Endodermal cell (in vitro differentiated cells): ENCODE measurements at places on chromosomes 1 and 21. TPM values are rescaled to one million over a fixed set of nuclear protein-coding genes. Genes with fewer than 3 reads are reported as not detected.

- no peak for DNase-seq
These were observed 727.7 kb downstream of the USP25 start for GRCh38 chr21:16457498-16457897.

GRCh38 chr1:109112056-109112651 lies 1.8 kb upstream of the ELAPOR1 start:
- DNase-seq: no peak

The LMX1A gene
- total RNA-seq: 1.6 and 3.8 TPM in 2 replicates

GRCh38 chr1:59697150-59697800 lies 117.5 kb upstream of the HOOK1 start:
- no peak for DNase-seq

The SPRR3 gene
- total RNA-seq: 0.27 TPM in 1 of 2 replicates, not detected in the other

GRCh38 chr21:45407629-45408247 lies 2.8 kb downstream of the COL18A1 start:
- DNase-seq: peak; percentile 73

- peak; percentile 88 for DNase-seq
These were observed at the start of gene HECTD3 for GRCh38 chr1:45010855-45011811. TSS of gene HECTD3 (minus strand) at chr1:45011324. CDS start at chr1:45011257, 67 bp downstream.

The ZNF672 gene
- 17.4 to 49.6 TPM (median 40.5 TPM) in 3 replicates for total RNA-seq

- DNase-seq: no peak
These were observed 60.8 kb upstream of the RALGPS2 start for GRCh38 chr1:178664278-178664677.

- DNase-seq: no peak
These were observed 13.1 kb downstream of the C1orf115 start for GRCh38 chr1:220703305-220703704.

DNA sequence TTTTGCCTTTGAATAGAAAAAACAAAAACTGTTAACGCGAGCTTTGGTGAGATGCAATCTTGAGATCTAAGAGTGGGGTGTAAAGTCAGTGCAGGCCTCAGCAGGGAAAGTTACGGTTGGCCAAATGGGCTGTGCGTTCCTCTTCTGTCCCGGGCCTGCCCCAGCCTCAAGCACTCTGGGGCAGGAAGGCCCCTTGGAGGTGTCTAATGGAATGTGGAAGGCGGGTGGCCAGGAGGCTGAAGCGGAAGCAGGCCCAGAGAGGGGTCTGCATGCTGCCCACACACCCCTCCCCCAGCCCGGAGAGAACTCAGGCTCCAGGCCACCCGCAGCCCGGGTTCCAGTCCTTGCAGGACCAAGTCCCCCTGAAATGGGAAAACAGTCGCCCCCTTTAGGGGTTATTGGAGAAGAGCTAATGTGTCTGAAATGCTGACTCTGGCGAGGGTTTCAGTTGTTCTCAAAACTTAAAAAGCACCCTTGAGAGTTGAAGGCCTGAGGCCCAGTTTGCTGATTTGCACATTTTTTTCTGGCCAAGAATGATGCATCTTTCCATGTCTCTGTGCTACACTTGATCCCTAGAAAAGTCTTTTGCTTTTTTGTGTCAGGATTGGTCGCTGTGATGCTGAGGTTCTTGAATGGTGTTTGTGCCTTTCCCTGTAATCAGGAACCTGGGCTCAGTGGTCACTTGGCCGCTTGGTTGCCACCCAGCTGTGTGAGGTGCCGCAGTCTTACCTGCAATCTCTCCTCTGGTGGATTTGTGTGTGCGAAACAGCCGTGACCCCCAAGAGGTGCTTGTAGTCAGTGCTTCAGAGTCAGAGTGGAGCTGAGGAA lies 2.0 kb downstream of the COL18A1 start:
- DNase-seq: peak; percentile 91

The C8B gene
- total RNA-seq: not detected in 3 replicates

The MYBPH gene
- not detected in 2 replicates for total RNA-seq

- no peak for DNase-seq
These were observed 124.2 kb upstream of the LYPLAL1 start for GRCh38 chr1:219049501-219049900.

- DNase-seq: peak; percentile 63
These were observed 247.6 kb downstream of the KCNJ6 start for GRCh38 chr21:37668462-37669239.

- peak; percentile 99 for DNase-seq
These were observed 8.1 kb upstream of the TRAF3IP3 start for GRCh38 chr1:209747580-209748262.

The INAVA gene
- 36.2 to 61.5 TPM (median 58.5 TPM) in 3 replicates for total RNA-seq

The F13B gene
- not detected in 2 replicates for total RNA-seq

GRCh38 chr1:218219460-218219859 lies 65.6 kb upstream of the RRP15 start:
- DNase-seq: no peak

The AIRE gene
- 1.2 to 4.0 TPM (median 1.2 TPM) in 3 replicates for total RNA-seq

The PYHIN1 gene
- not detected in 3 replicates for total RNA-seq

The ABCA4 gene
- total RNA-seq: 1.7 and 2.2 TPM in 2 replicates

DNA sequence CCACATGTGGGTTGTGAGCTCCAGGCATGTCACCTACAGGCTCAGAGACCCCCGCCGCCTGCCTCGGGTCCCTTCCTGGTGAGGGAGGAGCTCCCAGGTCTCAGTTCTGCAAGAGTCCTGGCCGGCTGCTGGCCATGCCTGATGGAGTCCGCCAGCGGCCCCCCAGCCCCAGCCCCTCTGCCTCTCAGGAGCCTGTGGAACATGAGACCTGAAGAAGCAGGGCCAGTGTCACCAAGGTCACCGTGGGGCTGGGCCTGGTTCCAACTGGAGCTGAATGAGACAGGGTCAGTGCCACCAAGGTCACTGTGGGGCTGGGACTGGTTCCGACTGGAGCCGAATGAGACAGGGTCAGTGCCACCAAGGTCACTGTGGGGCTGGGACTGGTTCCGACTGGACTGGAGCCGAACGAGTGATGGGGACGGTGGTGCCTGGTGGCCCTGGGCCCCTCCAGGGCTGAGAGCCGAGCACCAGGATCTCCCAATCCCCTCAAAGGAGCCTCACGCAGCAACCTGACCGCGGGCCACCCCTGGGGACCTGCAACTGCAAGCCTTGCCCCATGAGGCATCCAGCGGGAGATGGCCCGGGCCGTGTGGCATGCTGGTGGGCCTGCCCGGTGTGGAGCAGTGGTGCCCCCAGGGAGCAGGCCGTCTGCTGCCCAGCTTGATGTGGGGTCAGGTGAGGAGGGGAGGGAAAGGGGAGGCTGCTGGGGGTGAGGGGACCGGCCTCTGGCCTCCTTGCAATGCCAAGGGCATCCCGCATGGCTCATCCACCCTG lies 14.5 kb upstream of the PTTG1IP start:
- peak; percentile 36 for DNase-seq

DNA sequence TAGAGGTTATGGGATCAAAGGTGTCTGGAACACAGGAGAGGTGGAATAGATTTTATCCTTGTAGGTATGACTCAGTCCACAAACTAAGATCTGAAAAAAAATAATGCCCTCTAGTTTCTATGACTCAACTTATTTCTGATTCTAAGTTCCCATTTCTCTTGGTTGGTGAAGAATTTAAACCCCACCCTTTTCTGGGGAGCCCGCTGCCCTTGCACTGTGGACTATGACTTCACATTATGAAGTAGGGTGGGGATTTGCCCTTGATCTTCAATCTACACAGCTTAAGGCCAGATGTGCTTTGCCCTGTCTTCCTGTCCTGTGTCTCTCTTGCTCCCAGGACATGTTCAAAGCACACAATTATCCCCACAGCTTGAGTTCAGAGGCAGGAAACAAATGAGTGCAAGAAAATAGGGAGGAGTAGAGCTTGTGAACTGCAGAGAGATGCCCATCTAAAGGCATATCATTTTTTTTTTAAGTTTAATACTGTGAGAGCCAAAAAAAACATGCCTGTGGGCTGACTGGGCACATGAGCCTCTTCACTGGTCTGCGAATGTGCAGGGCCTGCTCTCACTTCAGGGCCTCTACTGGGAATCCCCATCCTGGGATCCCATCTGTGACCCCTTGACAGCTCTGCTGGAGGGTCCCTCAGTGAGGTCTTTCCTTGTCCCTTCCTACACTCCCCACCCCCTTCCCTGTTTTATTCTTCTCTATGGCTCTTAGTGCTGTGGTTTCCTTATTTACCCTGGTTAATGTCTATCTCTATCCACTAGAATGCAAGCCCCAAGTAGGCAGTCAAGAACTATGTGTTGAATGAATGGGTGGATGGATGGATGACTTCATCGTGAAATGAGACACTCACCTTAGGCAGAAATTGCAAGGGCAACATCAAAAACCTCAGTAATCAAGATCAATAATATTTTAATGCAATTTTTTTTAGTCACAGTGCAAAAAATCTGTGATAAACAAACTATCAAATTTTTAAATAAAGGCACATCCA lies 61.5 kb downstream of the CD58 start:
- no peak for DNase-seq

DNA sequence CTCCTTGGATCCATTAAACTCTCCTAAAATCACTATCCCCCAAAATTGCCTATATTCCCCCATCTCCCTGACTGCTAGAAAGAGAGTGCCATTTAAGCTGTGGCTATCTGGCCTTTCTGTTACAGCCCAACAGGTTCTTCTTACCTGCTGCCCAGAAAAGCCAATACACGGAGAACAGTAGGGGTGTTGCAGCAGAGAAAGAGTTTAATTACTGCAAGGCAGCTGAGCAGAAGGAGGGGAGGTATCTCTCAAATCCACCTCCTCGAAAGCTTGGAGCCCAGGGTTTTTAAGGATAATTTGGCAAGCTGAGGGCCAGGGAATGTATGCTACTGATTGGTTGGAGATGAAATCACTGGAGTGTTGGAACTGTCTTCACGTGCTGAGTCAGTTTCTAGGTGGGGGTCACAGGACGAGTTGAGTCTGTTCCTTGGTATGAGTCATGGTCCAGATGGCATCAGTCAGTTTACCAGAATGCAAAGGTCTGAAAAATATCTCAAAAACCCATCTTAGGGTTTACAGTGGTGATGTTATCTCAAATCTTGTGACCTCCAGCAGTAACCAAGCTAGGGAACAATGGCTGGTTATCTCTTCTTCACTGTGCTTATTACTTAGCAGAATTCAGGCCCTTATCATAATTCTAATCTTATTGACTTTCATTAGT lies 89.8 kb downstream of the SMYD3 start:
- no peak for DNase-seq
